ENCODE measurements at places on chromosomes 6 and 20.

DNA sequence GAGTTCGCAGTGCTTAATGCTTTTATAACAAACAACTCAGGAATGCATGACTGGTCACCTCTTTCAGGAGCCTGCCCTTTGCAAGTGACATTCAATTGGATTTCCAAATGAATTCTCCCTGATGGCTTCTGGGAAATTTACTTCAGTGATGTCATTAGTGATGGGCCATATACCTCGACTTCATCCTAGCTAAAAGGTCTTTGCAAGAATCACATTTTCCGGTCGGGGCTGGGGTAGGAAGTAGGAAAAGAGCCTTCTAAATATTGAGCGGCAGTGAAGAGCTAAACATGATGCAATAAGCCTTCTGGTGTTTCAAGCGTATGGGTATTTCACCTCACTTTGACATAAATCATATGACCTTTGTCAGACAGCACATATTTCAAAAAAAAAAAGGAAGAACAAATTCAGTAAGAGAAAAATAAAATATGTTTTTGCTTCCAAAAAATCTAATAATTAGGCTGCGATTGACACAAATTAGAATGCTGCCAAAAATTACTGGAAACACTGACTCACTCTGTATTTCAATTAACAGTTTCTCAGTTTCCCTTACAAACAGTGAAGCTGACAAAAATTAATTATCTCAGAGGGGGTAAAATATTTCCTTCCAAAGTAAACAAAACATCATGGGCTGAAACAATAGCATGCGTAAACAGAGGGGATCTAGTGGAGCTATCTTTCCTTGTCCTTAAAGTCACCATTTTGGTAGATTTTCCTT is 39.8 kb downstream of the ADTRP start:
- DNase-seq, result no peak

GRCh38 chr6:31952140-31952805 is 6.4 kb downstream of the CFB start:
- peak; percentile 51 for DNase-seq

DNA sequence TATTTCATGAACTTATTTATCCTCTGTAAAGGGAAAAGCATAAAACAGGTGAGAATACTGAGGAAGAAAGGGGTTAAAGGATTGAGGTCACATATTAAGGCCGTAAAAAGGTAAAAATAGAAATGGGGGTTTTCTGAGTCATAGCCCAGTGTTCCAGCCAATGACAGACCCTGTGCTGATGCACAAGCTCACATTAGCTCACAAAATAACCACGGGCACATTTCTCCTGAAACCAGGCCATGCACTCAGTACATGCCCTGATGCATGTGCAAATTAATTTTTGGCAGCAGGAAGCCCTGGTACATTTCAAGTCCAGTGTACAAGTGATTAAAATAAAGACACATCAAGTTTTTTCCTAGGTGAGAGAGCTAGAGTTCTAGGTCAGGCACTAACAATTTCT is 194.4 kb downstream of the TMEM200A start:
- no peak for DNase-seq

GRCh38 chr6:41511443-41512060 is 34.6 kb upstream of the FOXP4 start:
- DNase-seq, result no peak

GRCh38 chr20:31846793-31847138 is 1.4 kb upstream of the FOXS1 start:
- no peak for DNase-seq

- no peak for DNase-seq
Observed at GRCh38 chr20:63232235-63233060, 3.3 kb upstream of the BIRC7 start.

DNA sequence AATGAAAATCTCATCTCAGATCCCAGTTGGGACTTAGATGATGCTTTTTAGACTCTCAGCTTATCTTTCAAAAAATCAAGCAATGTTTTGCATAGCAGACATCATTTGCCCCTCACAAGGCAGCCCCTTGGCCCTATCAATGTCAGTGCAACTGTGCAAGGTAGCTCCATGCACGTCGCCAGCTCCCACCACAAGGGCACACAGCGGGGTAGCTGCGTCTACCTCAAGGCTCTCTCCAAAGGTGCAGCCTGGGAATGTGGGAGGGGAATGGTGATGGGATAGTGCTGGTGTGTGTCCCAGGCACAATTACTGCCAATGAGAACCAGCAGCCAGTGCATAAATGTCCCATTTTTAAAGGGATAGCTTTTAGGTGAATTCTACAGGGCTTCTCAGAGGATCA is 137.5 kb upstream of the SYNDIG1 start:
- no peak for DNase-seq

GRCh38 chr6:31403283-31404060 is at the start of gene MICA:
MICA (plus strand) TSS chr6:31403595; CDS start chr6:31403633, 38 bp downstream.
- DNase-seq, result peak; percentile 77

DNA sequence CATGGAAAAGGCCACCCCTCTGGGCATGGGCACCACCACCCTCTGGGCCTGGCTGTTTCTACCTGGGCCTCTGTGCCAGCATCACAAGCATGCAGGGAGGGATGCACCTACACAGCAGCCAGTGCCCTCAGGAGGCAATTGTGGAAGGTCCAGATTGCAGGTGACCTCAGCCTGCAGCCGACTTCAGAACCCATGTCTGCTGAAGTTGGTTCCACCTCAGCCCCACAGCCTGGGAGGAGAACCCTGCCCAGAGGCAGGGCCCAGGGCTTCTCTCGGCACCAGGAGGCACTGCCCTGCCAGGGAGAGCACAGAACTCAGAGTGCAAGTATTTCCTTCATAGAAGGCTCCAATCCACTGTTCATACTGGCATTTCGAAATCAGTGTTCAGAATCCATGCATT is 149.8 kb downstream of the TTLL2 start:
- DNase-seq, result no peak

- DNase-seq, result no peak
Observed at GRCh38 chr6:151494936-151495320, 1.1 kb downstream of the CCDC170 start.

DNA sequence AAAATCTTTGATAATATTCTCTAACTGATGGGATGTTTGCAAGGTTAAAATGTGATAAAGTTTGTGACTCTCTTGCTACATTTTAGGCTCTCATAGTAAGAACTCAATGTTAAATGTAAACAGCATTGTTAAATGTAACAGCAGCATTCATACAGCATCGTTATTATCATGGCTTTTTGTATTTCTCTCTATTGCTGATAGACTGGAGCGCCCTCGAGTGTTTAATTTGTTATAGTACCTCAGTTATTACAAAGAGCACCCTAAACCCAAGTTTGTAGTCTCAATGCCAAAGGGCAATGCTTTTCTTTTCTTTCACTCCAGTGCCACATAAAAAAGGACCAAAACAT is 14.9 kb upstream of the TTPAL start:
- no peak for DNase-seq

DNA sequence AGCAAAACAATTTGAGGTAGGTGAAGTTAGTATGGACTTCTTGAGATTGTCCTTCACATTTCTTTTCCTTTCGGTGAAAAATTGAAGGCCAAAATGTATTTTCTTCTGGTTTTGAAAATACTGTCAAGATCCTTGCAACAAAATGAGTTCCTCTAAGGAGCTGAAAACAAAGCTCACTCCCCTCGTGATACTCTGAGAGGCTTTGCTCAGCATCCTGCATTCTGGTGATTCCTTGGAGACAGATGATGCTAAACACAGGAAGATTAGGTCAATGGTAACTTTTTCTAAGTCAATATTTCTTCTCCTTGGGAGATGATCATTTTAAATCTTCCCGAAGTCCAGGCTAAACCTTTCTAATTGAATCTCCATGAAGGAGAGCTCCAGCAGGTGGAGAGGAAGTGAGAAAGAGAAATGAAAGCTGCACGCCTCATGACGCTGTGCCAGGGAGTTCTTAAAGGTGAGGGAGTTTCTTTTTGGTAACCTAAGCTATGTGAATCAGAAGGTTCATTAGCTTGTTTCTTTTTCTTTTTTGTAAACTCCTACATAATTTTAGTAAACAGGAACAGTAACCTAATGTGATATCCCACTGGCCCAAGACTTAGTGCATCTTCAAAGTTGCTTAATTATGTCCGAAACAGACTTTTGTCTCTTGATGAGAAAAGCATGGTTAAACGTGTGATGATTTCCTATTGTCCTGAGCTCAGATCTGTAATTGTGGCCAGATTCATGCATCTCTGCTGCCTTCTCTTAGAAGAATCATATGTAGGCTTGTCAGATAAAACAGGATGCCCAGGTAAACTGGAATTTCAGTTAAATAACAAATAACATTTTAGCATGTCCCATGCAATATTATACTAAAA is 15.0 kb downstream of the ESR1 start:
- DNase-seq, result no peak

- no peak for DNase-seq
Observed at GRCh38 chr6:160519603-160520042, 144.5 kb downstream of the LPA start.

DNA sequence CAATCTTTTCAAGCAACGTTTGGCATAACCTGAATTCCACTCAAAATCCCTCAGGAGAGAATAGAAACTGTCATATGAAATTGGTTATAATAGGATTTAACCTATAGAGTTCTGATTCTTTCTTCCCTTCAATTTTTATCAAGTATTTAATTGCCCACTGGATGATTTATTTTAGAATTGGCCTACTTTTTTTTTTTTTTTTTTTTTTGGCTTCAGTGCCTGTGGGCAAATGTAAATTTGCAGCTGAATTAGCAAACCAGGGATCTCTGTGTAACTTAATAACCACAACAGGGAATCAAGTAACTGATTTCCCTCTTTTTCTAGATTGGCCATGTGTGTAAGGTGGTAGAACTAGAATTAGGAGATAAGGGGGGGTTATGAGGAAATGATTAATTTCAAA is 157.0 kb downstream of the SOX4 start:
- no peak for DNase-seq

DNA sequence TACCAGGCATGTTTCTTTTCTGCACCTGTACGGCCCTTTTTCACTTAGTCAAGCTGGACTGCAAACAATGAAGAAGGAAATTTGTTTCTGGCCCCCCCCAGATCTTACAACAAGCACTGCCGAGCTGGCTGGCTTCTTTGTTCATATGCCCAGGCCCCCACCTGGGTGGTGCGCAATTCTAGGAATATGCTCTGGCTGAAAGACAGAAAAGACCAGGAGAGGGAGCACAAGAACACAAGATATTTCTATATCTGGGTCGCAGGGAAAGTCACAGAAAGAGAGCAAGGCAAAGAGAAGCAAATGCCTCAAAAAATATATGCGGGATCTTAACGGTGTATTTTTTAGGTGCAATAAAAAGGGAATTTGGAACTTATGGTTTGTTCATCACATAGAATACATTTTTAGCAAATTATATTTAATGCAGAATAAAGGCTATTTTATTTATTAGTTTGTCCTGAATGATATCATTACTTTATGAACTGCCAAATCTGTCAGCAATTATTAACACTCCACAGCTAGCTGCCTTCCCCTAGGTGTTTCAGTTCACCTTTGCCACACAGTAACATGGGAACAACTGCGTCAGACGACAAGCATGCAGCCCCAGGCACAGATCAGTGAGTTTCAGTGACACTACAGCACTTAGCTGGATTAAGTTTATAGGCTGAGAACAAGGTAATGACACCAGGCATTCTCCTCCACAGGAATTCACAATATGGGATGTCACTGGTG is 76.5 kb downstream of the GJA10 start:
- DNase-seq, result no peak
